Daoy (cell line): ENCODE measurements at places on chromosomes 3 and 15.
A peak's percentile ranks its signal among the peaks of the same experiment; 100 is the strongest.

GRCh38 chr15:26771168-26771567, 1.7 kb downstream of the GABRB3 start:
- no peak for DNase-seq

DNA sequence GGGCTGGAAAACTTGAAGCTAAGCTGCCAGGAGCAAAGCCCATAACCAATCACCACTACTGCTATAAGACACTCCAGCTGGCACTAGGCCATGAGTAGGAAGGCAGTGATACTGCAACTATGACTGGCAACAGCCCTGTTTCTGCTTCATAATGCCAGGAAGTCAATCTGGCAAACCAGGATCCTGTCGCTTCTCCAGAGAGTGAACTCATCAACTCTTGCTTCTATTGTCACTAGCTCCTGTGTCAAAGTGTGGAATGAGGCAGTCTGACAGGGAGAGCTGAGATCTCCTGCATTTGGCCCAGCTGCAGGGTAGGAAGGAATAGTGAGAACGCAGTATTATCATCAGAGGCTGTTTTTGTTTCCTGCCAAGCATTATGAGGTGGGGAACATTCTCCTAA, 105.3 kb downstream of the CTNNB1 start:
- peak; percentile 3 for DNase-seq

GRCh38 chr3:37862219-37862902, 681 bp downstream of the CTDSPL start:
- DNase-seq = peak; percentile 35

DNA sequence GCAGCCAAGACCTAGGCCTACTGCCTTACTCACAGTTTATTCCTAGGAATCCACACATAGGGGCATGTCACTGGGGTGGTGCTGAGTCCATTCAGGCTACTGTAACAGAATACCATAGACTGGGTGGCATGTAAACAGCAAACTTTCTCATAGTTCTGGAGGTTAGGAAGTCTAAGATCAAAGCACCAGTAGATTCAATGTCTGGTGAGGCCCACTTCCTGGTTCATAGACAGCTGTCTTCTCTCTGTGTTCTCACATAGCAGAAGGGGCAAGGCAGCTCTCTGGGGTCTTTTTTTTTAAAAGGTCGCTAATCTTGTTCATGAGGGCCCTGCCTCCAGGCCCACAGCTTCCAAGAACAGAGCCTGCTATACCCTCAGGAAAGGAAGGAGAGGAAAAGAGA, 113.9 kb upstream of the MANF start:
- DNase-seq = no peak

- DNase-seq = no peak
These were observed 20.6 kb downstream of the NCK1 start for GRCh38 chr3:136882571-136882970.

DNA sequence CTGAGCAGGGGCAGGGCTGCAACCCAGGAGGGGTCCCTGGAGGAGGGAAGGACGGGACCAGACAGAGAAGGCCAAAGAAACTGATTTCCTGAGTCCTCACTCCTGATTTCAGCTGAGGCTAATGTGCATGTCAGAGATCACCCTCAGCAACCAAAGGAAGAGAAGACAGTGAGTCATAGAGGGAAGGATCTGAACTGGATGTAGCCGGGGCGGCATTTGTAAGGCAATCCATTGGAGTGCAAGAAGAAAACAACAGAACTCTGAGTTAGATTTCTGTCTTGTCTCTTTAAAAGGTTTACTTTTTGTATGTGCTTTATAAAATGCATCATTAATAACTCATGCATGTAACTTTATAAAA, 105.3 kb upstream of the AGBL1 start:
- DNase-seq = peak; percentile 2

DNA sequence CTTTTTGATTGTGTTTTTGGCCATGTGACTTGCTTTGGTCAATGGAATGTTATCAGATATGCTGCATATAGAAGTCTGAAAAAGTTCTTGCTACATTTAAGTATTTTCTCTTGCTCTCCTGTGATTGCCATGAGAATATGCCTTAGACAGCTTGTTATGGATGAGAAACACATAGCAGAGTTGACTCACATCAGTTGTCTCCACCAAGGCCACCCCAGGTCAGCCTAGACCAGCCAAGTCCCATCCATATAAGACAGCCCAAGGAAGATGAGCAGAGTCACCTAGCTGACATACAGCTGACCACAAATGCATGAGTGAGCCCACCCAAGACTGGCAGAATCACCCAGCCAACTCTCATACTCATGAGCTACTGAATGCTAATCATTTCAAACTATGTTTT, 153.0 kb downstream of the THRB start:
- DNase-seq = no peak

- DNase-seq = peak; percentile 84
These were observed 8.9 kb upstream of the NSMCE3 start for GRCh38 chr15:29278436-29279105.

- DNase-seq = no peak
These were observed 110.6 kb downstream of the XXYLT1 start for GRCh38 chr3:195160257-195160898.

GRCh38 chr15:101502572-101503295, 13.2 kb upstream of the PCSK6 start:
- DNase-seq = no peak

GRCh38 chr15:87293031-87293430, 963.5 kb downstream of the NTRK3 start:
- DNase-seq = no peak

GRCh38 chr3:4981294-4981664, 2.0 kb downstream of the BHLHE40 start:
- DNase-seq = no peak

GRCh38 chr3:8542190-8543135, 40.8 kb downstream of the LMCD1 start:
- DNase-seq = no peak

DNA sequence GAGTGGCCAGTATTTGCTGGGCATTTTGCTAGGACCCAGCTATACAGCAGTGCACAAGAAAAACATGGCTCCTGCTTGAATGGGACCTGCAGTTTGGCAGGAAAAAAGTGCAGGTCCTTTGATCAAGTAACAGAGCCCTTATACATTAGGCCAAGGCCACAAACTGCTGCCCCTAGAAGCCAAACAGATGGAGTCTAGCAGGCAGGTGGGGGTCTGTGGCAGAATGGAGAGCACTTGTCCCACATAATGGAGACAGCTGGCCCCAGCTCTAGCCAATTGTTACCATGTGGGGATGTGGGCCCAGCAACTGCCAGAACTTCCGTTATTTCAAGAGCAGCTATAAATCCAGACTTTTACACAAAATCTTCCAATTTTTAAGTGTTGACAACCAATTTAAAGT, 79.3 kb downstream of the SHQ1 start:
- DNase-seq = no peak

DNA sequence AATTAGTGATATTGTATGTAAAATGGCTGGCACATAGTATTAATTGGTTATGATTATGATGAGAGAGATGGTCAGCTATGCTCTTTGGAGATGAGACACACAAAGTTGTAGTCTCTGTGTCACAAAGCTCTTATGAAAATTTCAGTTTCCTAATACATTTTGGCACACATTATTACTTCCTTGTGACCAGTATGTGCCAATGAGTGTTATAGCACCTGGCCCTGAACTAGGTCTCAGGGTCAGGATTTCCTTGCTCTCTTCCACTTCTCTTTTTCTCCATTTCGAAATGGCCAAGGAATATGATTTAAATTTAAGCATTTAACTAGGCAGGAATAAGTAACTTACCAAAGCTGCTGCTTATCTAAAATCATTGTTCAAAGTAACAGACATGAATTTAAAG, 28.0 kb downstream of the TIPARP start:
- no peak for DNase-seq

DNA sequence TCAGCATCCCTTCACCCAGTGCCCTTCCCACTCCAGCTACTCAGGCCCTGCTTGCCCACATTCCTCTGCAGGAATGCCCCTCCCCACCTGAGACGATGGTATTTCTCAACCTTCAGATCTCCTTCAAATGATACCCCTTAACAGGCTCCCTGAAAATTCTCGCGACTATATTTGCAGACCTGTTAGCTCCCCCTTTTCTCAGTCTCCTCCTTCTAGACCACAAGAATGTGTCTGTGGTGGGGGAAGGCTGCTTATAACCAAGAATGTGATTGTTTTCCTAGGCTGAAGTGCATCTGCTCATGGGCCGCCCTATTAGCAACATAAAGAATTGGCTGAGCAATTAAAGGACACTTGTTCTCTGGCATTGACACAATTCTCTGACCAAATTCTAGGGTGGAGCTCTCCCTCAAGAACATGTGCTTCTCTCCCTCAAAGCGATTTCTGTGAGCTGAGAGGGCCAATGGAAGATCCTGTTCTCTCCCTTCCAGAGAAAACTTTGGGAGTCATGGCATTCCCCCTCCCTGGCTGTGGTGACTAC, 19.1 kb upstream of the LIMD1 start:
- peak; percentile 43 for DNase-seq

DNA sequence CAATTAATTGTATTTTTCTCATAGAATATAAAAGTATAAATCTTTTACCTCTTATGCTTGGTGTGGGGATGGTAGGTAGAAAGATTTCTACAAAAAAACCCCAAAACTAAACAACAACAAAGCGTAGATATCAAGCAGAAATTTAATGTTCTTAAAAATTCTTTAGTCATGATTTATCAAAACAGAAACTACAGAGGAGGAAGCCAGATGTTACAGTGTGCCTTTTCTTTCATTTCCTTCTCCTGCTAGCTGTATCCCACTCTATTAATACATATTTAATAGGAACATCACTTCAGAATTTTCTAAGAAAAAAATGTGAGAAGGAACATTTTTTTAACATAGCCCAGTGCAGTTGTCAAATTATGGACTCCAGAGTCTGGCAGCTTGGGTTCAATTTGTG, 420.6 kb downstream of the TUSC7 start:
- no peak for DNase-seq

DNA sequence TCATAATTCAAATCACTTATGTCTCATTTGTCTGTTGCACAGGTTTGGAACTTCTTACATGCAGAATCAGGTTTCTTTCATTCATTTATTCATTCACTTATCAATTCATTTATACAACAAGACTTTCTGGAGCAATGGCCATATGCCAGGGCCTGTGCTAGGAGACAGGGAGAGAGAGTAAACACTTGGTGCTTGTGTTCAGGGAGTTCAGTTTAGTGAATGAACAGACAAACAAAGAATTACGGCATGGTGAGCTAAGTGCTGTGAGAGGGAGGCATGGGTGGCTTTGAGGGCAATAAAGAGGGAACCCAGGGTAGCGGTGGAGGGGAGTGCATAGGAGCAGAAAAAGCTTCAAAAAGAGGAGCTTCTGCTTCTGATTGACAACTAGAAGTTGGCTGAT, 8.5 kb upstream of the IREB2 start:
- DNase-seq = no peak

GRCh38 chr15:25091421-25092158, 136.8 kb downstream of the SNRPN start:
- DNase-seq = no peak

GRCh38 chr3:29381595-29381994, 100.7 kb downstream of the RBMS3 start:
- DNase-seq = no peak

DNA sequence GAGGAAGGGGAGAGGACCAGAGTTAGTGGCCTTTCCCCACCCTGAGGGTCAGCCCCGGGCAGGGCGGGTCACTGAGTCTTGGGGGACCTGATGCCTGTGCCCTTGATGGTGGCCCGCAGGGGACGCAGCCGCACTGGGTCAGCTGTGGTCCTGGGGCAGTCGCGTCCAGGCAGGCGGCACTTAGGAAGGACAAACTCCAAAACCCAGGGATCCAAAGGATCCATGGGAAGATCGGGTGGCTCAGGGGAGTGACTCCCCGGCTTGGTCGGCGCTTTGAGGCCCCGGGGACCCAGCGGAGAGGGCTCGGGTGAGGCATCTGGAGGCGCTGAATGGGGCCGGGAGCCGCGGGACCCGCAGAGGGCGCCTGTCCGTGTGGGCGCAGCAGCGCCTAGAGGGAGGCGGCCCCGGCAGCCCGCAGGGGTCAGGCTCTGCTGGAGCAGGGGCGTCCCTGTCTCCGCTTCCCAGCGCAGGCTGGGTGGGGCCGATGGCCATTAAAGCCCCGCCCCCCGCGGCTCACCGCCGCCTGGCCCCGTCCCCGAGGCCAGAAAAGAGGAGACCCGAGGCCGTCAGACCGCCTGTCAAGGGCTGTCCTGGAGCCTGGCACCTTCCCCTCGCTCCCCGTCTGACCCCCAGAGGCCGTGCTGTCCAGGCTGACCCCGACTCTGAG, 17.5 kb downstream of the CIDEC start:
- DNase-seq = no peak

GRCh38 chr15:101538177-101538576, 48.7 kb upstream of the PCSK6 start:
- no peak for DNase-seq
